NCI-H1105 treated with DMSO at 0.1 percent for 48 hours (cell line): ENCODE measurements at places on chromosomes 2 and 18.

- peak; percentile 32 for DNase-seq
Observed at GRCh38 chr2:174158003-174158402, 90.3 kb downstream of the OLA1 start.

DNA sequence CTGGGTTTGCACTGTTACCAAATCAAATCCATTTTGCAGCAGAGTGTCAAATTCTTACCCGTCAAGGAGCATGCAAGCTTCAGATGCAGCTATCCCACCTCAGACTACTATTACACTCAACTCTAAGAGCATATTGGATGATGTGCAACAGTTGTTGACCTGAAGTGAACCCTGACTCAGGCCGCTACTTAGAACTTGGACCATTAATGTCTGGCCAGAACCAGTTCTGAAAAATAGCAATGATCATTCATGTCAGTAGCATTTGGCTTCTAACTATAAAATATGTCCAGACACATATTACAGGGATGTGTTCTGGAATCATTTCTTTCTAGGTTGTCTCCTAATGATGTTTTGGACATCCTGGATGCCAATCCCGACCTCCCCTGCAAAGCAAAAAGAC is 135.5 kb upstream of the PKDCC start:
- no peak for DNase-seq

DNA sequence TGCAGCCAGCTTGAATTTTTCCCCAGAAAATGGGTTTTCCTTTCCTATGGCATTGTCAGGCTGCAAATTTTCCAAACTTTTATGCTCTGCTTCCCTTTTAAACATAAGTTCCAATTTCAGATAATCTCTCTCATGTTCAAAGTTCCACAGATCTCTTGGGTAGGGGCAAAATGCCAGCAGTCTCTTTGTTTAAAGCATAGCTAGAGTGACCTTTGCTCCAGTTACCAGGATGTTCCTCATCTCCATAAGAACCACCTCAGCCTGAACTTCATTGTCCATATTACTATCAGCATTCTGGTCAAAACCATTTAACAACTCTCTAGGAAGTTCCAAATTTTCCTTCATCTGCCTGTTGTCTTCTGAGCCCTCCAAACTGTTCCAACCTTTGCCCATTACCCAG is 68.3 kb downstream of the SGPP2 start:
- no peak for DNase-seq

- DNase-seq, result no peak
Observed at GRCh38 chr2:179995741-179996515, 11.2 kb downstream of the CWC22 start.

GRCh38 chr2:48218169-48218568 is 311.8 kb upstream of the STON1 start:
- DNase-seq, result no peak

DNA sequence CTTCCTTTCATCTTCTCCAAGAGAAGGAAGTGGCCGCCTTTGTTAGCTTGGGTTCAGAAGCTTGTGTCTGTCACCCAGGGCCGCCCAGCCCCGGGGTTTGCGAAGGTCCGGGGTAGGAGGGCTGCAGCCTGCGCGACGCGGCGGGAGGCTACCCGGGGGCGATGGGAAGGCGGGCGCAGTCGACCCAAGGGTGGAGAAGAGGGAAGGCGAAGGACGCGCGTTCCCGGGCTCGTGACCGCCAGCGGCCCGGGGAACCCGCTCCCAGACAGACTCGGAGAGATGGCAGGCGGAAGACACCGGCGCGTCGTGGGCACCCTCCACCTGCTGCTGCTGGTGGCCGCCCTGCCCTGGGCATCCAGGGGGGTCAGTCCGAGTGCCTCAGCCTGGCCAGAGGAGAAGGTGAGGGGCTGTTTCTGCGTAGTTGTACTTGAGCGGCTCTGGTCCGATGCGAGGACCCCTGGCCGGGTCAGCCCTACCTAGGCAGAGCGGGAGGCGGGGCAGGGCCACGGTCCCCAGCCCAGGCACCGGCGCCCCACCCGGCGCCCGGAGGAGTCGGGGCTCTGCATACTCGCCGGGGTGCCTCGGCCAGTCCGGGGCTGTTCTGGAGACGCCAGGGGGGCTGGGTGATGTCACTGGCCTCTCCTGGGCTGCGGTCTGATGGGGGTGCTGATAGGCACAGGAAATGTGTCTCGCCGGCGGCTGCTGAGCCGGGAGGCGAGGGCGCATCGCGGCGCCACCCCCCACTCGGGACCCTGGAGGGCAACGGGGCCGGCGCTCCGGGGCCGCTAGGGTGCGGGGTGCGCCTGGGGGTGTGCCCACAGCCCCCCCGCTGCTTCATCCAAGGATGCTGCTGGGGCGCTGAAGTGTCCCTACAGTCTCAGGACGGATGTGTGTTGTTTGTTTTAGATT is at the start of gene QPCT:
QPCT (plus strand) TSS at position 178 of the 909 bp plus-strand sequence; CDS start at position 280, 102 bp downstream.
- DNase-seq, result no peak

DNA sequence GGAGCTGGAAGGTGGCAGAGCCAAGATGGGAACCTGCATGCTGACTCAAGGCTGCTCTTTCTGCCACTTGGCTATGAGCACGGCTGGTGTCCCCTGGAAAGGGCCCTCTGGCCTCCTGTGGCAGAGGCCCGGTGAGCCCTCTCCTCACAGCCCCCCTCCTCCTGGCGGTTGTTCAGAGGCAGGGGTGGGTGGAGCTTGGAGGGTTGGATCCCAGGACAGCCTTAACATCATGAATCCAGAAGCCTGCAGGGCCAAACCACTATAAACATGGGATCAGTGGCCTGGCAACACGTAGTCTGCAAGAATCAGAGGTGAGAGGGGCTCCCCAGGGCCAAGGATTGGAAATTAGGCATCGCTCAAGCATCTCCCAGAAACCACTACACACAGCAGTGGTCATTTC is 48.5 kb upstream of the LOXHD1 start:
- DNase-seq, result no peak

- no peak for DNase-seq
Observed at GRCh38 chr18:46329736-46330246, 225.6 kb downstream of the HAUS1 start.

GRCh38 chr2:203685789-203686420 is 20.5 kb upstream of the CD28 start:
- no peak for DNase-seq
